ENCODE measurements at places on chromosomes 16 and 17.

GRCh38 chr17:58365185-58365979 lies 13.4 kb upstream of the SUPT4H1 start:
- no peak for DNase-seq

DNA sequence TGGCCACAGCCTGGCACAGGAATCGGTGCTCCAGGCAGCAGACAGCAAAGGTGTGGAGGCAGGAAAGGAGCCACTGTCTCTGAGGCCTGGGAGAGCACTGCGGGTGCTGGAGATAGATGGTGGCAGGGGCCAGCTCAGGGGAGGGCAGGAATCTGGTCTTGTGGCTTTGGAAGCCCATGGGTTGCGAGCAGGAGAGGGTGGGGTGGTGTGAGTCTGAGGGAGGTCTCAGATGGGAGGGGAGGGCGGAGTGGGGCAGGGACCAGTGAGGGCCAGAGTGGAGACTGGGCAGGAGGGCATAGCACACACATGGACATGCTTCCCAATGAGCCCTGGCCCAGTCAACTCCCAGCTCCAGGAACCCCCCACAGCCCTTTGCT lies 70.1 kb downstream of the SREBF1 start:
- DNase-seq, result no peak

- DNase-seq, result no peak
Observed at GRCh38 chr16:21263640-21264570, 14.2 kb downstream of the CRYM start.

GRCh38 chr16:2954656-2955381 lies 9.3 kb upstream of the KREMEN2 start:
- no peak for DNase-seq

DNA sequence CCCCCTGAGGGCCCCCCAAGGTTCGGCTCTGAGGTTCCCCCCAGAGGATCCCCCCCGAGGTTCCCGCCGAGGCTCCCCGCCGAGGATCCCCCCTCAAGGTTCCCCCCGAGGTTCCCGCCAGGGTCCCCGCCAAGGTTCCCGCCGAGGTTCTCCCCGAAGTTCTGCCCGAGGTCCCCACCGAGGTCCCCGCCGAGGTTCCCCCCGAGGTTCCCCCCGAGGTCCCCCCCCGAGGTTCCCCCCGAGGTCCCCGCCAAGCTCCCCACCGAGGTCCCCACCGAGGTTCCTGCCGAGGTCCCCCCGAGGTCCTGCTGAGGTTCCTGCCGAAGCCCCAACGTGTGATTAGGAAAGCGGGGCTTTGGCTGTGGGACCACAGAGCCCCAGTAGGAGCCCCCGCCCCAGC lies 32.2 kb upstream of the SSTR5 start:
- no peak for DNase-seq

- DNase-seq, result no peak
Observed at GRCh38 chr16:19184823-19185509, 16.9 kb downstream of the SYT17 start.

- no peak for DNase-seq
Observed at GRCh38 chr16:75774197-75774596, 47.9 kb upstream of the CPHXL start.

- no peak for DNase-seq
Observed at GRCh38 chr16:79844603-79845002, 244.1 kb upstream of the MAF start.

GRCh38 chr17:75639327-75639726 lies 6.1 kb downstream of the SMIM5 start:
- DNase-seq, result no peak

- no peak for DNase-seq
Observed at GRCh38 chr17:6753006-6753445, 2.8 kb upstream of the XAF1 start.

DNA sequence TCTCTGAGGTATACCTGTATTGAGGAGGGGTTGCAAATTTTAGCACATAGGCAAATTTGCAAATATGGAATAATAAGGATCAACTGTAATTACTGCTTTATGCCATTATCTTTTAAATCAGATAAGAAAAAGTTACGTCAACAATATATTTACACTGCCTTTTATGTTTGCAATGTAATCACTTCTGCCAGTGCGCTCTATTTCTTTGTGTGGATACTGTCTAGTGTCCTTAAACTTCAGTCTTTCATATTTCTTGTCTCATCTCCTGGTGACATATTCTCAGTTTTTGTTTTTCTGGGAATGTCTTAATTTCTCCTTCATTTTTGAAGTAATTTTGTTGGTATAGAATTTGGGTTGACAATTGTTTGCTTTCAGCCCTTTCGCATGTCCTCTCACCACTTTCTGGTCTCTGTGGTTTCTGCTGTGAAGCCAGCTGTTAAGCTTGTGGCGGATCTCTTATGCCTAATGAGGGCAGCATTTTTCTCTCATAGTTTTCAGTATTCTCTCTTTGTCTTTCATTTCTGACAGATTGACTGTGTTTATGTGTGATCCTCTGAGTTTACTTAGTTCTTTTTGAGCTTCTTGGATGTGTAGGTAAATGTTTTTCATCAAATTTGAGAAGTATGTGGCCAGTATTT lies 37.6 kb upstream of the ABCC11 start:
- DNase-seq, result no peak

- no peak for DNase-seq
Observed at GRCh38 chr16:86083382-86084002, 184.5 kb downstream of the IRF8 start.

DNA sequence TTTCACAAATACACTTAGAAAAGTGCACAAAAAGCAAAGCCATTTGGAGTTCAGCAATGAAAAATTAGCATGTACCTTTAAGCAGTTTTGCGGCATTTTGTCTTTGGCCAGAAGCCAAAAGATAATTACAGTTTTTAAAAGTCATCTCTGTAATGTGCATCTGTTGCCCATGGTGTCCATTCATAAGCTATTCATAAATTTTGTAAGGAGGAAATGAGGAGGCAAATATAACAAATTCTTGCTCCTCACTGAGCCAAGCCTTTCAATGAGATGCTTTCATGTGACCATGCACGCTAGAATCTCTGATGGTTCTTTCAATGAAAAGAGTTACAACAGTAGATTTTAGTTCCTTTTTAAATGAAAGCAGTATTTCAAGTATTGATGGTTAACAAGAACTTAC lies 247.1 kb upstream of the MON1B start:
- no peak for DNase-seq

GRCh38 chr17:34902831-34903547 lies 58.3 kb downstream of the CCT6B start:
- DNase-seq, result no peak

DNA sequence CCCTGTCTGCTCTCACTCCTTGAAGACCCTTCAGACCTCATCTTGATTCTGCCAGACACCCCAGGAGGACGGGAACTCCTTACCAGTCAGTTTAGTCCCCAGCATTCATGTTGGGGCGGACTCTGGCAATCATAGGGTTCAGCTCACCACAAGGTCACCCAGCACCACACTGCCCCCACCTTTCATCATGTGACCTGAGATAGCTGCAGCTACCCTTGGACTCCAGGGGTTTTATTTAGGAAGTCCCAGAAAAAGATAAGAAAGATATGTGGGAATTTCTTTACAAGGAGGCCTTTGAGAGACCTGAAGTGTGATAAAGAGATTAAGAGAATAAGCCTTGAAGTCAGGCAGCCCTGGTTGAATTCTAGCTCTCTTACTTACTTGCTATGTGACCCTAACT lies 59.8 kb upstream of the NLK start:
- DNase-seq, result no peak

GRCh38 chr16:85607321-85607765 lies 5.8 kb upstream of the GSE1 start:
- no peak for DNase-seq

GRCh38 chr17:22278302-22279275 lies 586.3 kb downstream of the KCNJ18 start:
- DNase-seq, result no peak

DNA sequence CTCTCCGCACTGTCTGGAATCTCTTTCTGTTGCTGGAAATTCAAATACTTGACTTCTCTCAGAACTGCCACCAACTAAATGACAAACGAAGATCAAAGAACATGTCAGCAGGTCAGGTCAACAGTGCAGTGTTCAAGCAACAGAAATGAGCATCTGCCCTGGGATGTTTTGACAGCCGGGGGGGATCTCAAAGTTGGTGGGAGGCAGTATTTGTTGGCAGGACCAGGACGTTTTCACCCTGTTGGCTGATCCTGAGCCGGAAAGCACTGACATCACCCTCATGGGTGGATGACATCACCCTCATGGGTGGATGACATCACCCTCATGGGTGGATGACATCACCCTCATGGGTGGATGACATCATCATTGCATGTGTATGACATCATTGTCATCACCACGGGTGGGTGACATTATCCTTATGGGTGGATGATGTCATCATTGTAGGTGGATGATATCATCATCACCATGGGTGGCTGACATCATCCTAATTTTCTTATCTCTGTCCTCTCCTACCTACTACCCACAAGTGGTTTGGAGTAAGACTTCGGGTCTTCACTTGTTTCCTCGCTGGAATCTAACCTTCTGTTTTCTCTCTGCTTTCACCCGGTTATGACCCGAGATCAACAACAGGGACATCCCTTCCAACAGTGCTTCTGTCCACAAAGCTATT lies 18.9 kb downstream of the DNAH17 start:
- DNase-seq, result no peak

DNA sequence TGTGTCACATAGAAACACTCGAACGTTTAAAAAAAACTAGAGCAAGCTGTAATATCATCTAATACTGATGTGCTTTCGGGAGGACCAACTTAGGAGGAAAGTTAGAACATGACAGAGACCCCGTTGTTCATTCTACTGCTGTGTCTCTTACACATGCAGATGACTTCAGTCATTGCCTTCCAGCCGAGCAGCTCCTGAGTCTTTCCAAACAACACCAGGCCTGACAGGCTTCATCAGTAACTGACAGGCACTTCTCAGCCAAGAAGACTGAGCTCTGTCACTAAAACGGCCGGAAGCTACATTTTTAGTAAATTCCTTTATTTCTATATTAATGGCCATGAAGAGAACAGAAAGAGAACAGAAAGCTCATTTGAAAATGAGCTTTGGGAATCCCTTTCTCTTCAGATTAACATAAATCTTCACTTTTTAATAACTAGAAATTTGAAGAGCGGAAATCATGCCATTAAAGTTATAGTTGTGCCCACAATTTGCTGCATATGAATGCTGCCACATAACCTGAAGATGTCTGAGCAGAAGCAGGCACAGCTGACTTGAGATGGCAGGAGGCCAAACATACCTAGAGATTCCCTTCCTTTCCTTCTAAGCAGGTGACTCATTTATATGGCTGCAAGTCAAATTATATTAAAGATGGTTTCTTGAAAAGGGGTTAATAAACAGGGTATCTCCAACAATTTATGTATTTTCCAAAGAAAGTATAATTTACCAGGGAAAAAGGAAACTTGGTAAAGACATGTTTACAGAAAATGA lies 148.9 kb downstream of the ITFG1 start:
- no peak for DNase-seq

All from stimulated activated CD4-positive, alpha-beta T cell treated with anti-CD3 and anti-CD28 coated beads, TNF-alpha, amount 100 ng/mL, for 1 hour (primary cell).